ENCODE measurements at places on chromosomes 6 and 20.

GRCh38 chr6:30744054-30744805, at the start of gene IER3:
Gene IER3 (minus strand): TSS chr6:30744547. CDS start chr6:30744518, 29 bp downstream.
- peak; percentile 95 for DNase-seq

- peak; percentile 42 for DNase-seq
Observed at GRCh38 chr6:32974016-32974333, 5.6 kb downstream of the BRD2 start.

GRCh38 chr6:154367839-154368695, 11.5 kb upstream of the IPCEF1 start:
- no peak for DNase-seq

GRCh38 chr6:122869437-122870024, 80.5 kb downstream of the SMPDL3A start:
- no peak for DNase-seq

DNA sequence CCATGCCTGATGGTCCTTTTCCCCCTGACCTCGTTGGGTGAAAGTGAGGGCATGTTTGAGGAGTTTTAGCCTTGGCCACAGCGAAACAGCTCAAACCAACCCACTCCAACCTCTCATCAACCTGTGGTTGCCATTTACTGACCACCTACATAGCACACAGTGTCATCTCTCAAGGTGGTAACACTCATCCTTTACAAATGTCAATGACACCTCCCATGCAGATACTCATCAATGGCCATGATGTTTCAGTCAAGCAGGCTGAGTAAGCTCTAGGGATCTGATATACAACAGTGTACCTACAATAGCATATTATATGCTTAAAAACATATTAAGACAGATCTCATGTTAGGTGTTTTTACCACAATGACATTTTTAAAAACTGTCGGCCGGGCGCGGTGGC, 9.3 kb downstream of the RRAGD start:
- no peak for DNase-seq

GRCh38 chr6:110355727-110356126, 2.4 kb downstream of the METTL24 start:
- no peak for DNase-seq

- no peak for DNase-seq
Observed at GRCh38 chr6:29813809-29814208, 13.8 kb upstream of the HLA-G start.

DNA sequence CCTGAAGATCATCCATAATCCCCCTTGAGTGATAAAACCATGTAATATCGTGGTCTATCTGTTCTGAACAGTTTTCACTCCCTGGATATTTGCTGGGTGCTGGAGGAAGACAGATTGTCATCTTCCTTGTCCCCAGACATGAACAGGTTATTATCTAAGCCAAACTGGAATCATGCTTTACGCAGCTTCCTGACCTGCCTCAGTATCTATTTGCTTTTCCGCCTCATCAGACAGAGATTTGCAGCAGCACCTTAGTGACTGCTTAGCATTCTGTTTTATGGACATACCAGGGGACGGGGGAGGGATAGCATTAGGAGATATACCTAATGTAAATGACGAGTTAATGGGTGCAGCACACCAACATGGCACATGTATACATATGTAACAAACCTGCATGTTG, 124.6 kb downstream of the SLC23A2 start:
- no peak for DNase-seq

DNA sequence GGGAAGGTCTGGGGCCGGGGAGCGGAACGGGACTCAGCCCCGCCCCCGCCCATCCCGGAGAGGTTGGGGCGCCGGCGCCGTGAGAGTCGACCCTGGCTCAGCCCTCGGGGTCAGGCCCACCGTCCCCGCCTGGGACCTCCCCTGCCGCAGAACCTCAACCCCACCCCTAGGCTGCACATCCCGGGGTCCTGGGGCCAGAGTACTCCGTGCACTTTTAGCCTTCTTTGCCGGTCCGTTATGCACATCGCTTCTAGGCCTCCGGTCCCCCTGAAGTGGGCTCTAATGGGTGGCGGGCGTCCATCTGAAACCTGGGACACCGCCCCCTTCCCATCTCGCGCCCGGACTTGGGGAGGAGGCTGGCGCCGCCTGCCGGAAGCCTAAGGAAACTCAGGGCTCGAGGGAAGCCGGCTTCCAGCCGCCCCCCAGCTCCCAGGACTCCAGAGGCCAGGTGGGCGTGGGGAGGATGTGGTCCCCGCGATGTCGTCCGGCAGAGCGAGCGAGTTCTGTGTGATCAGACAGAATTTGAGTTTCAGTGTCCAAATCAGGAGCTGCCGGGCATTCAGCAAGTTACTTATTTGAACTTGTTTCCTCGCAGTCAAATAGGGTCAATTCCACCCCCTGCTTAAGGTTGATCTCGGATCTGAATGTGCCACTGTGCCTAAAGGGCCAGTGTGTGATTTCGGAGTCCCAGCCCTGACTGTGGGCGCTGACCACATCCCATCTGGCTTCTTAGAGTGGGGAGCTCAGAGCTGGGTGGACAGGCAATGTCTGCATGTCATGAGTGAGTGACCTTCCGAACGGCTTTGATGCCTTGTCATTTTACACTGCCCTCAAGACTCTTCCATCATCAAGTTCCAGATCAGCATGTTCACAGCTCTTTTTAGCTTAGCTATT, 47.6 kb downstream of the CPXM1 start:
- peak; percentile 68 for DNase-seq

DNA sequence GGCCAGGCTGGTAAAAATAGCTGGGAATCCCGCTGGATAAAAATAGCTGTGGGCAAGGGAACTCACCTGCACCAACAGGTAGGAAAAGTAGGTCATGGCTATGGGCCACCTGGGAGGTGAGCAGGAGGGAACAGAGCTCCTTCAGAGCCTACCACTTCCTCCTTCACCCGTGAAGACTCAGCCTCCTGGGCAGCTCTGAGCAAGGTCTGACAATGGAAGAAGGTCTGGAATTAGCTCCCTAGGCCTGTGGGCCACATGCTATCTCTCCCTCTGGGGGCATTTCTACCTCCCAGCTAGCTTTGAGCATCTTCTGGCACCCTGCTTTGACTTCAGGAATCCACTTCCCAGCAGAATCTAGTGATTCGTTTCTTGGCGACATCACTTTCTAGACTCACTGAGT, 153.9 kb downstream of the MRPL14 start:
- DNase-seq = no peak

GRCh38 chr20:12936020-12936419, 72.8 kb upstream of the SPTLC3 start:
- no peak for DNase-seq

- no peak for DNase-seq
Observed at GRCh38 chr20:40942775-40943174, 85.8 kb upstream of the TOP1 start.

DNA sequence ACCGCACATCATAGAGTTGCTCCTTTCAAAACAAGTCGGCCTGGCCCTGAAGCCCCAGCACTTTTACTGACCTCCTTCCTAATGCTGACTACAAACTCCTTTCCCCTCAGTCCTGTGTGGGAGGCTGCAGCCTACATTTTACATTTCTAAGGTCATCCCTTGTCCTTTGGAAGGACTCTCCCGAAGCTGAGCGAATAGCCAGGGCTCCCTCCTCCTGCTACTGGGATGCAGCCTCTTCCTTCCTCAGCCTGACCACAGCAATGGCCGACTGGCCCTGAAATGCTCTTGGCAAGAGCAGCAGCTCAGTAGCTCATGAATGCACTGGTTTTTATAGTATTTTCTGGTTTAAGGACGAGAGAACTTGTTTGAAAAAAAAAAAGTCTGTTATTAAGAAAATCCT, 679 bp downstream of the ADGRF5 start:
- DNase-seq = no peak

DNA sequence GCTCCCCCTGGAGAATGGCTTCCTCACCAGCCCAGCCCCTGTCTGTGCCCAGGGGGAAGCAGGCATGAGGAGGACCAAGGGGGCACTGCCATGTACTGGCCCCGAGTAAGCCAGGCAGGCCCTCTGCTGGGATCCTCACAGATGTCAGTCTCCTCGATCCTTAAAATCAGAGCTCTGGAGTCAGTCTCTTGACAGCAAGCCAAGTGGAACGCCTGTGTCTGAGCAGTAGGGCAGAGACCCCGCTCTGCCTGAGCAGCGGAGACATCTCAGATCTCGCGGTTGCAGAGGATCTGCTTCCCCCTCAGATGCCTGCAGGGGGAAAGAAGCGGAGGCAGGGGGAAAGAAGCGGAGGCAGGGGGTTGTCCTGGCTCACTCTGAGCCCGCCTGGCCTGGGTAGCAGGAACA, 92.6 kb downstream of the SNX5 start:
- DNase-seq = no peak

- no peak for DNase-seq
Observed at GRCh38 chr20:63064310-63064709, 57.5 kb upstream of the BHLHE23 start.

GRCh38 chr6:150756173-150756572, 109.3 kb upstream of the MTHFD1L start:
- DNase-seq = no peak

GRCh38 chr20:10639737-10640556, 33.9 kb downstream of the JAG1 start:
- DNase-seq = no peak

DNA sequence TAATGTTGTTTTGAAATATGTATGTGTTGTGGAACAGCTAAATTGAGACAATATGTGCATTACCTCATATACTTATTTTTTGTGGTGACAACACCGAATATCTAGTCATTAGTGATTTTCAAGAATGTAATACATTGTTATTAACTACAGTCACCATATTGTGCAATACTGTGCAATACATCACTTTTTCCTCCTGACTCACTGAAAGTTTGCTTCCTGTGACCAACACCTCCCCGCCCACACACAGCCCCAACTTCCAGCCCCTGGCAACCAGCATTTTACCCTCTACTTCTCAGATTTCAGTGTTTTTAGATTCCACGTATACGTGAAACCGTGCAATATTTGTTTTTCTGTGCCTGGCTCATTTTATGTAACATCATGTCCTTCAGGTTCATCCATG, 627.9 kb downstream of the PRKN start:
- peak; percentile 24 for DNase-seq

- no peak for DNase-seq
Observed at GRCh38 chr6:55578537-55579363, at the start of gene HMGCLL1. Gene HMGCLL1 (minus strand): TSS chr6:55579192. CDS start chr6:55579055, 137 bp downstream.

DNA sequence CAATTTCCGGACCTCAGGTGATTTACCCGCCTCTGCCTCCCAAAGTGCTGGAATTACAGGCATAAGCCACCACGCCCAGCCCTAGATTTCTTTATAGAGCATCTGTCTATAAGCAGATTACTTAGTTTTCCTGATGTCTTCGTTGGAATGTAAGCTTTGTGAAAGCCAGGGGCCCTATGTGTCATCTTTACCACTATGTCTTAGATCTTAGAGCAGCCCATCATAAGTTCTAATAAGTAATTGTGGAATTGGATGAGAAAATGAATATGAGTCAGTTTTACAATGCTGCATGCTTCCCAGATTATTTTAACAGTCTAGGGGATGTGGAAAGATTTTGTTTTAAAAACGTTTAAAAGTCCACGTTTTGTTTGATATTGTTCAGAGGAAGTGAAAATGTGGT, 9.1 kb upstream of the ZBTB2 start:
- DNase-seq = no peak

DNA sequence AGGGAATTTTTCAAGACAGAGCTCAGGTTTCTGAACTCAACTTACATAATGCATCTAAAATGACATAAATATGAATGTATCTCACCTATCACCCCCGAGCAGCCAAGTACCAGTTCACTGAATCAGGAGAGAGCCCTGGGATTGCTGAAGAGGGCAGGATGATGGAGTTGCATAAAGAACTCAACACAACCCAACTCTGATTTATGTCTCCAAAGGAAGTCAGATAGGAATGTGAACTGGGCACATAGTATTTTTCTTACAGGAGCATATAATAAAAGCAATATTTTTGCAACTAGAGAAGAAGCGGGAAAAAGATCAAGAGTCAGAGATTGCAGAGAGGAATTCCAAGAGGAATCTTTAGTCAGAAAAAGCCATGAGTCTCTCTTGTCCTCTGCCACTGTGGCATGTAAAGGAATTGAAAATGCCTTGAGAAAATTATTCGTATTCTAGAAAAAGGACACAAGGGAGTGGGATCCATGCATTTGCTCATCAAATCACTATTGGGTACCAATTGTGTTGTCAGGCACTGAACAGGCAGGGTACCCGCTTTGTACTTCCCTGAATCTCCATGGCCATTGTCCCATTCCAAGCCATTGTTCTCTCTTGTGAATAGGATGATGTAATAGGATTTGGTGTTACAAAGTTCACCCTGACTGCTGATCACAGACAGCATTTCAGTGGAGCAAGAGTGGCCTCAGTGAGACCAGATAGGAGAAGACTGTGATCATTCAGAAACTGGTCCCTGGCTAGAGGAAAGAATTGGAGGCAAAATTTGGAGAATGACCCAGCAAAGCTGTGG, 16.3 kb downstream of the RIN2 start:
- DNase-seq = no peak

DNA sequence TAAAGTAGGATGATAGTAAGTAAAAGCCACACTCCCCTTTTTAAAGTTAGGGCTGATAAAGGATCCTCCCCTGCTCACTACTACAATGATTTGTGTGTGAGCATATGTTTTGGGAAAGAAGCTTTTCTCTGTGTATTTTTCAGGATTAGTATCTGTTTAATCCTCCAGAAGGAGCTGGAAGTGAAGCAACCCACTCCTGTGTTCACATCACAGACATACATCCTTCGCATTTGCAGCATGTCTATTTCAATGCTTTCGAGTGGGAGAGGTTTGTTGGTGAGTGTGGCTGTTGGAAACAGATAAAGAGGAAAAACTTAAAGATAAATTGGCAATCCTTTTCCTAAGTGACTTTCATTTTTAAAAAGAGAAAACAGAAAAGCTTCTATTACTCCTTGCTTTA, 31.6 kb upstream of the RGS17 start:
- DNase-seq = no peak

- DNase-seq = no peak
Observed at GRCh38 chr6:105170059-105170458, 9.8 kb downstream of the POPDC3 start.

- DNase-seq = peak; percentile 86
Observed at GRCh38 chr6:26576929-26577719, 19.6 kb upstream of the ABT1 start.

GRCh38 chr6:79604583-79605037, 26.5 kb upstream of the SH3BGRL2 start:
- no peak for DNase-seq

GRCh38 chr6:134315974-134316441, 1.9 kb downstream of the SGK1 start:
- no peak for DNase-seq
